EL (cell line): ENCODE measurements at places on chromosomes 2 and 18.

DNA sequence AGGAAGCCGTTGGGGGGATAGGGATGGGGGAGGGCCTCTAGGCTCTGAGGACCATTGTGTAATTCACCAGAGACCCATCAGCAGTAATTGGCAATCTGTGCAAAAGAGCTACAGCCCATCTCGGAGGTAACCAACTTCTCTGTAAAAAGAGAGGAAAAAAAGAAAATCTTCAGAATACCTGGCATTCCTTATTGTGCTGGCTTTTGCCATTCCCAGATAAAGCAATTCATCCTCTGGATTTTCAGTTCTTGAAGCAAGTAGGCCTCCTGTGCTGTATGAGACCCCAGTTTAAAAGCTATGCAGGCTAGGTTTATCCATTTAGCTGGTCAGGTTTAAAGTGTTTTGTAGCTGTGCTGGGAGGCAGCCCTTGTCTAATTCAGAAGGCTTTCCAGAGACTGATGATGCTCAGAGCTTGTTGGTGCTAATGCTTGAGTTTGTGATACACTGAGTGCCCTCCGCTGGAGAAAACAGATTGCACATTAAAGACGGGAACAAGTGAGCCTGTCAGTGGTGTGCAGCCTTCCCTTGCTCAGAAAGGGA, at the start of gene LRRTM4:
Gene LRRTM4 (minus strand): TSS at position 446 of the 540 bp plus-strand sequence.
- no peak for DNase-seq

DNA sequence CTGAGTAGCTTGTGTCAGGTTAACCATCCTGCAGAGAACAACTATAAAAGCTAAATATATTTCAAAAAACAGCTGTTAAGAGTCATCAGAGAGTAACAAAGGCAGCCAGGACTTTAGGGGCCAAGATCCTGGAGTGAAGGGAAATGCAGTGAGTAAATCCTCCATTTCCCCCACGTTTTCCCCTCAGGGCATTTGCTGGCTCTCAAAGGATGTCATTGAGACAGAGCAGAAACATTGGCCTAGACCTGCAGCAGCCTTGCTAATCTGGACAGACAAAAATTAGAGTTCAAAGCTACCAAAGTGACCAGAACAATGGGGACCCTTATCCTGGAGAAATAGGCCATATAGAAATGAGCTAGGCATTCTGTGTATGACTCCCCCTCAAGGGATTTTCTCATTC, 21.1 kb upstream of the KLHL29 start:
- peak; percentile 72 for DNase-seq

- no peak for DNase-seq
These were observed 9.0 kb upstream of the FLACC1 start for GRCh38 chr2:201366146-201366545.

DNA sequence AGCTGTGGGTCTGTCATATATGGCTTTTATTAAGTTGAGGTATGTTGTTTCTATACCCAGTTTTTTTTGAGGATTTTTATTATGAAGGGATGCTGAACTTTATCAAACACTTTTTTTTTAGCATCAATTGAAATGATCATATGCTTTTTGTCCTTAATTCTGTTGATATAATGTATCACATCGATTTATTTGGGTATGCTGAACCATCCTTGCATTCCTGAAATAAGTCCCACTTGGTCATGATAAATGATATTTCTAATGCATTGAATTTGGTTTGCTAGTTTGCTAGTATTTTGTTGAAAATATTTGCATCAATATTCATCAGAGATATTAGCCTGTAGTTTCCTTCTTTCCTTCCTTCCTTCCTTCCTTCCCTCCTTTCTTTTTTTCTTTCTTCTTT, 22.5 kb upstream of the CWC22 start:
- no peak for DNase-seq

- DNase-seq = no peak
These were observed 15.6 kb upstream of the GIGYF2 start for GRCh38 chr2:232681527-232681926.

DNA sequence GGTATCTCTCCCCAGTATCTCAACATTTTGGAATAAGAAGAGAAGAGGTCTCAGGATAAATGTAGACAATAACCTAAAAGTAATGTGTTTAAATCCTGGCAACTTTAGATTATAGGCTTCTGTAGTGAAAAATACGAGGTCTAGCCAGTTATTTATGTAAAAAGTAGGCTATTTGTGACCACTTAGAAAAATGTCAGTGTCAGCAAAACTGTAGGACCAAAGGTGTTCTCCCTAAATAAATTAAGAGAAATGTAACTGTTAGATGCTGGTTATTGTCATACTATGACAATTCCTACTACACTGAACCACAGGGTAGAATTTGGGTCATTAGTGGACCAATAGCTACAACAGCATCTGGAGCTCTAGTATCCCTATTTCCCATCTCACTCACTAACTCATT, 2.0 kb downstream of the SUPT7L start:
- no peak for DNase-seq

DNA sequence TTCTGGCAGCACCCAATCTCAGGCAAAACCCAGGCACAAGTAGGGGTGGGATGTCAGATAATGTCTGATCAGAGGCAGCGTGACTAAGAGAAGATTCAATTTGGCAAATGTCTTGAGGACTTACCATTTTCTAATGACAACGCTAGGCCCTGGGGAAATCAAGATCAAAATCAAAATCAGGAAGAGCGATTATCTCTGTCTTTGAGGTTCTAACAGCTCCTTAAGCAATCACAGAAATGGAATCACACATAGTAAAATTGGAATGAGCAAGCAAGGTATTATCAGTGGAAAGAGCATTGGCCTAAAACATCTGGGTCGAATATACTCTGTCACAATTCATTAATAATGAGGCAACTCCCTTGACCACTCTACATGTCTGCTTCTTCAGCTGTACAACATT, 8.6 kb upstream of the SERPINB2 start:
- no peak for DNase-seq

- no peak for DNase-seq
These were observed 231.5 kb upstream of the TCF4 start for GRCh38 chr18:55819448-55819847.

DNA sequence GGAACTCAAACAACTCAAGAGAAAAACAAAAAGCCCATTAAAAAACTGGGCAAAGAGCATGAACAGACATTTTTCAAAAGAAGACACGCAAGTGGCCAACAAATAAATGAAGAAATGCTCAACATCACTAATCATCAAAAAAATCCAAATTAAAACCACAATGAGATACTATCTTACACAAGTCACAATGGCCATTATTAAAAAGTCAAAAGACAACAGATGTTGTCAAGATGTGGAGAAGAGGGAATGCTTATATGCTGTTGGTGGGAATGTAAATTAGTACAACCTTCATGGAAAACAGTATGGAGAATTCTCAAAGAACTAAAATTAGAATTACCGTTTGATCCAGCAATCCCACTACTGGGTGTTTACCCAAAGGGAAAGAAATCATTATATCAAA, 15.1 kb downstream of the LMAN1 start:
- DNase-seq = no peak

GRCh38 chr2:3470166-3470651, 49.1 kb downstream of the ADI1 start:
- peak; percentile 89 for DNase-seq

DNA sequence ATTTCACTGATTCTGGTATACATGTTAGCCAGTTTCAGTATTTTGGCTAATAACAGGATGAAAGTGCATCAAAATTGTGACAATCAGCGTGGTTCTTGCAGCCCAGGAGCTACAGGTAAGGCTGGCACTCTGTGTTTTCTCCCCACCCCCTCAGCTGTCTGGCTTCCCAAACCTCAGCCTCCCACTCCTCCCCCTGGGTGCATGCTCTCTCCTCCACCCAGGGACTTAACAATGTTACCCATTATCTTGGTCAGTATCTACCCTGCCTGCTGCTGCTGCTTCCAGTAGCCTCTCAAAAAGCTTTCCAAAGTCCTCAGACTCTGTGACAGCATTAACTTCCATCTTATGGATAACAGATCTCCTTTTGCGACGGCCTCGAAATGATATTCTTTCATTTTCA, 41.0 kb downstream of the TRABD2A start:
- no peak for DNase-seq
